ENCODE measurements at places on chromosomes 5 and 9.

DNA sequence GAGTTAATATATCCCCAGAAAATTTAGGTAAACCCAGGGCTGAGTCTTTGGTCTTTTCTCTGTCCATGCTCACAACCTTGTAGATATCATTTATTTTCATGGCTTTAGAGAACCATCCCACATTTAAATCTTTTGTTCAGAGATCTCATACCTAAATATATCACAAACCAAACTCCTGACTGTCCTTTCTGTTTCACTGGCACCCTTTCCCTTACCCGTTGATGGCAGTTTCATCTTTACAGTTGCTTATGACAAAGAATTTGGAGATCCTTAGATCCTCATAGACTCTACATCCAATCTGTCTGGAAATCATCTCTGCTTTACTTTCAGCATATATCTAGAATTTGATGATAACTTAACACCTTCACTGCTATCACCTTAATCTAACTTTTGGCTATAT, 19.2 kb downstream of the RNF180 start:
- DNase-seq = no peak

DNA sequence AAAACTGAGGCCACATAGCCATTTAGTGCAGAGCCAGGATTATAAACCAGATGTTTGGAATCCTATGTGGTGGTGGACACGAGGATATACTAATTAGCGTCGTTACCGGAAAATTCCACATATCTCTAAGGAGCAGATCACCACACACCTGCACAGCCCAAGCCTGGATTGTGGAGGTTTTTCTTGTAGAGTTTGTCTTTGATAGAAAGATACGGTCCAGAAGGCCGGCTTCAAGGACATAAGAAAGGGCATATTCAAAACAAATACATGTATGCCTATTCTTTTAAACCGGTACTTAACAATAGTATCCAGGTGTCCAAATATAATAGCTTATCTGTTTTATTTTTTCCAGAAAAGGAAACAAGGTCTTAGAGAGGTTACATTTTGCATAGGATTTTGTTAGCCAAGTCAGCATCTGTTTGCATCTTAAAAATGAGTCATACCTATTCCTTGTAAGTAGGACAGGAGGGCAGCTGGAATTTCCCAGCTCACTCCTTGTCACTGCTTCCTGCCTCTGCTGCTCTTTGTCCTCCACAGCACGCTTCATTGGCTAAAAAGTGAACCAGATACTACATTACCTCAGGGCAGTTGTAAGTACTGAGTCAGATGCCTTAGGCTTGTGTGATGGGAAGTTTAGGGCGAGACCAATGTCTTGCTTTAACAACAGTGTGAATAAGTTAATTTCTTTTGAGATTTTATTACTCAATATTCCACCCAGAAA, 3.6 kb downstream of the TMC1 start:
- DNase-seq = peak; percentile 88

- no peak for DNase-seq
Observed at GRCh38 chr5:1847611-1848010, 35.1 kb downstream of the IRX4 start.

- no peak for DNase-seq
Observed at GRCh38 chr5:67731886-67732285, 483.7 kb upstream of the PIK3R1 start.

DNA sequence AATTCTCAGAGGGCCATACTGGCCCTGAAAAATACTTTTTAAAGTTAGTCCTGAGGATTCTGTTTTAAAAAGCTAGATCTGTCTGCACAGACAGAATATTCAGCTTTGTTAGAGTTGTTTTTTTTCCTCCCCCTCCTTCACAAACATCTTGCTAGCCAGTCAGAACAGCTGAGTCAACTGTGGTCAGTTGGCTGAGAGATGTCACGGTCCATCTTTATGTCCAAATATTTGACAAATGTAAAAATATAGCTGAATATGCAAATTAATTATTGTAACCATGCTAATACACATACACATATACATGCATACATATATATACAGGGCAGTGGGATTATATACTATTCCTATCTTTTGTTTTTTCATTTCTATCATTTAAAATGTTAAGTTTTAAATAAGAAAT, 33.9 kb downstream of the UNC13B start:
- peak; percentile 4 for DNase-seq

GRCh38 chr9:92191801-92192200, 76.6 kb upstream of the SPTLC1 start:
- DNase-seq = peak; percentile 58

DNA sequence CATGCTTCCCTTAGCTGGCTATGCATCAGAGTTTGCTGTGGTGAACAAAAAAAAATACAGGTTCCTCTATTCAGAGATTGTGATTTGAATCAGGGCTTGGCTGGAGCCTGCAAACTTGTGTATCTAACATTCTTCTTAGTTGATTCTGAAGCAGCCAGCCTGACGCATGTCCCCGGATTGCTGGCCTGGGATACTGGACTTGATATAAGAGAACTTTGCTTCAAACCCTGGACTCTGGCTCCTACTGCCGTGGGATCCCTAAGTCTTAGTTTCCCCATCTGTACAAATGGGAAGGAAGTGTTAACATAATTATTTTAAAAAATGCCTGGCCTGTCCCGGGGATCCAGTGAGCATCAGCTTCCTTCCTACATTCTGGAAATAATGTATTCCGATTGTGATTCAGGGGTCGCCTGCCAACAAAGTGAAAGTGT, 292.8 kb downstream of the ARHGEF28 start:
- peak; percentile 42 for DNase-seq

DNA sequence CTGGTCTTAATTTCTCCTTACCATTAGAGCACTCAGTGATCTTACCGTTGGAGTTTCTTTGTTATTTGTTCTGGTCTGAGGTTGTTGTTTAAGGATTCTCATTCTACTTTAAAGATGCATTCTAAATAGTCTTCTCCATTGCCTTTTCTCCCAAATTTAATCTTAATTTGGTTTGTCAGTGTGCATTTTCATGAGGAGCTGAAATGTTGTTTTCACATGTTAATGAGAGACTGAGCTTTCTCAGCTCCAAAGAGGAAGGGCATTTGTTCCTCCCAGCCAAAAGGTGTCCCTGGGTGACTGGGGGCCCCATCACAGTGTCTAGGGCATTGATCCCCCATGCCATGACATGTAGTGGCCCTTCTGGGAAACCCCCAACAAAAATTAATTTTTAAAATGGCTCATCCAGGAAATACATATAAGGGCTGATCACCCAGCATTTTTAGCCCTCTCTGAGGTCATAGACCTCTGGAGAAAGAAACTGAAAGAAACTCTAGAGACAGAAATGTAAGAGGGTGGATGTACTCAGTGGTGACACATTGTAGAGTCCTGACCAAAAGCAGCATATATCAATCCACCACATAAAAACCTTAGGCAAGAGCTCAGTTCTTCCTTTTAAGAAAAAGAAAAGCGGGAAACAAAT, 240.4 kb upstream of the RAI14 start:
- DNase-seq = no peak

GRCh38 chr5:108711898-108712297, 35.8 kb upstream of the FER start:
- DNase-seq = peak; percentile 8

Measured in fibroblast of gingiva (primary cell).